ENCODE measurements at places on chromosomes 7 and 10. TPM values are rescaled to one million over a fixed set of nuclear protein-coding genes. Genes with fewer than 3 reads are reported as not detected.

Gene AKR1C3
- 36.1 TPM for total RNA-seq

DNA sequence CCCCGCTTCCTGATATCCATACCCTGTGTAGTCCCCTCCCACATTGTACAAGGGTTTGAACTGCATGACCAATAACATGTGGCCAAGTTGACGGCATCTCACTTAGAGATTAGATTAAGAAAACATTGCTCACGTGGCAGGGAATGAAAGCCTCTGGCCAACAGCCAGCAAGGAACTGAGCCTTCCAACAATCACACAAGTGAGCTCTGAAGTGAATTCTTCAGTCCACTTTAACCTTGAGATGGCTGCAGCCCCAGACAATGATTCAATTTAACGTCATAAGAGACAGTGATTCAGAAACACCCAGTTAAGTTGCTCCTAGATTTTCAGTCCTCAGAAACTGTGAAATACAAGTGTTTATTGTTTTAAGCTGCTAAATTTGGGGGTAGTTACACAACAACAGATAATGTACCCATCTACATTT, 165.9 kb upstream of the PLXNA4 start:
- DNase-seq, result peak; percentile 29

DNA sequence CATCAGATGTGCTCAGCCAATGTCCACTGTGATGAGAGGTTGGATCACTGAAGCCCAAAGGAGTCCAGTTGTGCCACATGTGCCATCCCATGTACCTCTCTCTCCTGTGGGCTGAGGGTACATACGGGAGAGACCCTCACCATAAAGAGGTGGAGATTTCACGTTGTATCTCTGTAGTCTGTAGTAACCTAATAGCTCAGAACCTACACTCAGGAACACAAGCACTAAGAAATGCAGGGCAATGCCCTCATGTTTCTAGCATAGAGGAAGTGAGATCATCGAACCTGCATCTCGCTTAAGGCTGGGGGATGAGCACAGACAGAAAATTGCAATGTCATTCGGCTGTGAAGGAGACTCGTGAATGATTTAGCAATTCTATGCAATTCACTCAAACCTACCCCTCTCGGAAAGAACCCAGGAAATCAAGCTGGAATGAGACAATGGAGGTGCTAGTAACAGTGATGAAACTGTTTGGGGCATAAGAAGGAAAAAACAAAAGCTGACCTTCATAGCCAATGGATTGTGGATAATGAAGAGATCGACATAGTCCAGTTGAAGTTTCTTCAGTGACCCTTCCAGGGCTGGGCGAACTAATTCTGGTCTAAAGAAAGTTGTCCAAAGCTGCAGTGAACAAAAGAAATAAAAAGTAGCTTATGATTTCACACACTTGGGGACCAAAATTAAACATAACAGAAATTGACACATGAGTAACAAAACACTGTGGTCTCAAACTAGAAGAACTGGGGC, 80.3 kb upstream of the UCN3 start:
- DNase-seq, result no peak

Gene HOXA13
- not detected for total RNA-seq

Data from pancreas (tissue), 10 donors.